ENCODE measurements at places on chromosomes 3 and 15. TPM values are rescaled to one million over a fixed set of nuclear protein-coding genes. Genes with fewer than 3 reads are reported as not detected.

The SPTBN5 gene
- 0.51 TPM for total RNA-seq

The TPRG1 gene
- not detected for total RNA-seq

The AGBL1 gene
- not detected for total RNA-seq

The LSMEM2 gene
- total RNA-seq = not detected

The LTF gene
- not detected for total RNA-seq

Data from epithelial cell of proximal tubule (primary cell).